WTC11 (cell line): ENCODE measurements at places on chromosomes 5 and 9.

- no peak for DNase-seq
Observed at GRCh38 chr5:96527768-96528661, 95.0 kb upstream of the PCSK1 start.

DNA sequence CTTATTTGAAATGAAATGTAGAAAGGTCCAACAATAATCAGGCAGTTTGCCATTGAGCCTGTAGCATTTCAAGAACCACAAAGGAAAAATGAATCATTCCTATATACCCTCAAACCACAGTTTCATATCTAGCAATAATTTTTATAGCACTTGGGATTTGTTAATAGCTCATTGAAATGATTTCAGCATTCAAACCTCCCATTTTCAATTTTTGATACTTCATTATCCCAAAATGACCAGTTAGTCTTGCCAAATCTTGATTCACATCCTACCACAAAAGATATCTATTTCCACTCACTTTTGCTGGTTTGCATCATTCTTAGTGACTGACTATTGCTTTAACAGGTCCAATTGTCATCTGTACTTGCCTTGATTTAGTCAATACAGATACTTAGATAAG is 790.1 kb downstream of the TLE1 start:
- no peak for DNase-seq

DNA sequence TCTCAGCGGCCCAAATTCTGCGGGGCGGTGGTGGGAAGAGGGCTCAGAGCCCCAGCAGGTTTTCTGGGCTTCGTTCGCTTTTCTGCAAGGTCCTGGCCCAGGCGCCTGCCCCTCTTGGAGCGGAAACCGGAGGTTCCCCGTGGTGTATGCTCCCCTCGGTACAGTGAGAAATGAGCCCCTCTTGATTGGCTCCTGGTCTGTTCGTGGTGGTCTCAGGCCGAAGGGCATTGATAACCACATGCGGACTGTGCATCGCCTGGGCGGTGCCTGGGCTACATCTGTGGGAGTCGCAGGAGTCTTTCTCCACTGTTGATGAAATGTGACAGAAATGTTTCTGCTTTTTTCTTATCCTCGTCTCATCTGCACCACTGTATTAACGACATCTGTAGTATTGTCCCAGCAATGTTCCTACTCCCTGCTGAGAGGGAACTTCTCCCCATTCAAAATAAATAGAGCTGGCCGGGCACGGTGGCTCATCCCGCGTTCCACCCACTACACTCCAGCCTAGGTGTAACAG is 682 bp downstream of the MAN1B1 start:
- DNase-seq, result peak; percentile 31

GRCh38 chr9:105993116-105993854 is 298.9 kb downstream of the TMEM38B start:
- no peak for DNase-seq
